ENCODE measurements at places on chromosomes 5 and 9.

DNA sequence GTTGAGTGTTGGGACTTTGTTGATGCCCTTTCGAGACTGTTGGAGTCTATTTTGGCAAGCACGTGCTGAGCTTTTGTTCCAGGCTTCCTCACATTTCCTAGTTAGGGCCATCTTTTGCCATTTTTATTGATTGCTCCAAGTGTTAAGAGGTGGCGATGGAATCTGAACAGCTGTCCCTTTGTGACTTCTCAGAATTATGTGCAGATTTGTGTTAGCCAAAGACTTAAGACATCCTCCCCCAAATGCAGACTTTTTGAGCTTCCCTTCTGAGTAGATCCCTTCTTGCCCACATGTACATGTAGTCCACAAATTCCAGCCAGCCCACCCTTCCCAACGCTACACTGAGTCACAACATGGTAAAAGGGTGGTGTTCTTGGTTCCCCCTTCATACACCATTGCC is 59.2 kb downstream of the SPIN1 start:
- no peak for DNase-seq

- no peak for DNase-seq
Observed at GRCh38 chr9:105187781-105188180, 56.7 kb upstream of the SLC44A1 start.

GRCh38 chr9:121550569-121551512 is 51.2 kb upstream of the GGTA1 start:
- DNase-seq, result peak; percentile 94

DNA sequence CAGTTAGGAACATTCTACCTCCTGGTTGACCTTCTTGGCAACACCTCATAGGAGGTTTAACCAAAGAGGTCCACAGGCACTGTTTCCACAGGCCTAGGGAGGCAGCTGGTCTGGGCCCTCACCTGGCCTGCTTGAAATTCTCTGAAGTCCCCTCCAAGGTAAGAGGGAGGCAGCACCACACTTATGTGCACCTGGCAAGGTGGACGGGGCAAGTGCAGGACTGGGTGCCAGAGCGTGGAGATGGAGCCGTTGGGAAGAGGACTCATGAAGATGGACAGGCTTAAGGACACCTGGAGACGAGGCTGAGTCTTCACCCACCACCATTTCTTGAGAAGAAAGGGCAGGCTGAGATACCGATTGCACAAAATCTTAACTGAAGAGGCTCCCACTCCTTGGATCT is 6.6 kb upstream of the BARHL1 start:
- no peak for DNase-seq

GRCh38 chr5:6731465-6732237 is 18.4 kb downstream of the TENT4A start:
- no peak for DNase-seq

DNA sequence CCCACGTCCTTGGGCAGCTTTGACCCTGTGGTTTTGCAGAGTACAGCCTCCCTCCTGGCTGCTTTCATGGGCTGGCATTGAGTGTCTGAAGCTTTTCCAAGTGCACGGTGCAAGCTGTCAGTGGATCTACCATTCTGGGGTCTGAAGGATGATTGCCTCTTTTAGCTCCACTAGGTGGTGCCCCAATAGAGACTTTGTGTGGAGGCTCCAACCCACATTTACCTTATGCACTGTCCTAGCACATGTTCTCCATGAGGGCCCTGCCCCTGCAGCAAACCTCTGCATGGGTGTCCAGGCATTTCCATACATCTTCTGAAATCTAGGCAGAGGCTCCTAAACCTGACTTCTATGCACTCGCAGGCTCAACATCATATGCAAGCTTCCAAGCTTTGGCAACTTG is 644.2 kb upstream of the CDH9 start:
- no peak for DNase-seq

GRCh38 chr9:21995666-21996398 is 1.2 kb downstream of the CDKN2B-AS1 start:
- DNase-seq, result no peak

DNA sequence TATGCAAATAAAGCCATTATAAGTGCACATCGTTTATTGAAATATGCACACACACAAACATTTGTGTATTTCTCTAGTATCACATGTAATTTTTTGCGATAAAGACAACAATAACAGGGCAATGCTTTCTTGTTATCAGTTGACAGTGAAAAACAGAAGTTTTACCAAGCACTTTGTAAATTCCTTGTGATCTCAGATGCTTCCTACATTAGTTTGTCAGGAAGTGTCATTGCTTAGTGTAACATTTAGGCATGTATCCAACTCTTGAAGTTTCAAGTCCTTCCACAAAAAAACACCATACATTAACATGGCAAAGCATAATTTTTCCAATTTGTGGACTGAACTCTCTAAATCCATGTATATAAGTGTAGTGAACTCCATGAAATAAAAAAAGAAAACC is 46.4 kb downstream of the MOCS2 start:
- DNase-seq, result no peak

GRCh38 chr9:9478741-9479140 is 1134.1 kb downstream of the PTPRD start:
- no peak for DNase-seq

DNA sequence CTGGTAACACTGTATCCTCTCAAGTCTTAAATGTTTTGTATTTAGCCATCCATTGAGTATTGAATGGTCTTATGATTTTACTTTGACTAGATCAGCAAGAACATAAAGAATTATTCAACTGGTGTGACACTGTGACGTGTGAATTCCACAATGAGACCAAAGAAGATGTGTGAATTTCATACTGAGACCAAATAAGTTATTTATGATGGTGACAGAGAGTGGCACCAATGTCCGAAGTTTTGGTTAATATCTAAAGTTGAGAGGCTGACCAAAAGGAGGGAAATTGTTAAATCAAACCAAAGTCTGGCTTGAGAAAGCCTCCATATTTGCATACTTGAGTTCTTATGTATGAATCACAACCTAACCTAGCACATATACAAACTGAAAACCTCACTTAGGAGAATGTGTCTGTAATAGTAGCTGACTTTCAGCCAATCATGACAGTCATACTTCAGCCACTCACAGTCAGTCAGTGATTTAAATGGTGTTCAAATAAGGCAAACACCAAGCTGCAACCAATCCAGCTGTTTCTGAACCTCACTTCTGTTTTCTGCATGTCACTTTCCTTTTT is 31.5 kb upstream of the FAM170A start:
- DNase-seq, result no peak

DNA sequence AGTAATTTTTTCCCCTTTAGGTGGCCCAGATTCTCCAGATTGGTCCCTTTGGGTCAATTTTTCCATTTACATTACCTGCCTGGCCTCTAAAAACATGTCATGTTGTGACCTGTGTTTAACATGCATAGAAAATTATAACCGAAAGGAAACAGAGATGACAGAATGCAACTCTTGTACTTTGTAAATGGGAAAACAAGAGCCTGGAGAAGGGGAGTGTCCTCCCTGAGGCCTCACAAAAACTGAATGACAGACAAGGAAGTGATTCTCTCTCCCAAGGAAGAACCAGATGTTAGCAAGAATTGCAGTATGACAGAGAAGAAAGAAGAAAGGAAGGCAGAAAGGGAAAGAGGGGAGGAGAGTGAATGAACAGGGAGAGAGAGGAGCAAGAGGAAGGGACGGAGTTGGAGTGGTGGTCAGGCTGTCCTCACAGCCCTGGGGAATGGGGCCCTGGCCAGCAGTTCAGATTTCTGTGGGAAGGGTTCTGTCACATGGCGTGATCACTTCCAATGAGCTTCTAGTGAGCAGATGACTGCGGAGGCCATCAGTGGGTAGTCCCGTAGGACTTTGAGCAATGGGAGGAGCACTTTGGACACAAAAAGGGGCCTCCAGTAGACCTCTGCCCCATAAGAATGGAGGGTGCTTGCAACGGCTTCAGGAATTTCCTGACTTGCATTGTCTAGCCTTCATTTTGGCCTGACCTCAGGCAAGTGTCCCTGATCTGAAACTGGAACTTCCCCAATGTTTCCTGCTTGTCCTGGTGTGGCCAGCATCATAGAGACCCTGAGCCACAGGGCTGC is 31.6 kb downstream of the ABLIM3 start:
- no peak for DNase-seq

DNA sequence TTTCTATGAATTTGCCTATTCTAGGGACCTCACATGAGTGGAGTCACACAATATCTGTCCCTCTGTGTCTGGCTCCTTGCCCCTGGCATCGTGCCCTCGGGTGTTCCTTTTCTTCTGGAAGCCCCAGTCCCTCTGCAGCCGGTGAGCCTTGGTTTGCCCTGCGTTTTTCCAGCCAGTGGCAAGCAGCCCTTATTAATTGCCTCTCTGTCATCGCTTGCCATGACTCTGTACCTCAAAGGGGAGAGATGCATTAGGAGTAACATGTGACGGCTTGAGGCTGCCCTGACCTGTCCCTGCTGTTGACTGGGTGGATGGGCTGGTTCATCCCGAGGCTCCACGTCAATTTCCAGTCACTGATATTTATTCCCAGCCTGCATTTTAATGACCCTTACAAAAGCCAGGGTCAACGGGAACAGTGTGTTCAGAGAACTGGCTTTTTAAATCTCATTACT is 87.3 kb downstream of the CFAP90 start:
- DNase-seq, result no peak

DNA sequence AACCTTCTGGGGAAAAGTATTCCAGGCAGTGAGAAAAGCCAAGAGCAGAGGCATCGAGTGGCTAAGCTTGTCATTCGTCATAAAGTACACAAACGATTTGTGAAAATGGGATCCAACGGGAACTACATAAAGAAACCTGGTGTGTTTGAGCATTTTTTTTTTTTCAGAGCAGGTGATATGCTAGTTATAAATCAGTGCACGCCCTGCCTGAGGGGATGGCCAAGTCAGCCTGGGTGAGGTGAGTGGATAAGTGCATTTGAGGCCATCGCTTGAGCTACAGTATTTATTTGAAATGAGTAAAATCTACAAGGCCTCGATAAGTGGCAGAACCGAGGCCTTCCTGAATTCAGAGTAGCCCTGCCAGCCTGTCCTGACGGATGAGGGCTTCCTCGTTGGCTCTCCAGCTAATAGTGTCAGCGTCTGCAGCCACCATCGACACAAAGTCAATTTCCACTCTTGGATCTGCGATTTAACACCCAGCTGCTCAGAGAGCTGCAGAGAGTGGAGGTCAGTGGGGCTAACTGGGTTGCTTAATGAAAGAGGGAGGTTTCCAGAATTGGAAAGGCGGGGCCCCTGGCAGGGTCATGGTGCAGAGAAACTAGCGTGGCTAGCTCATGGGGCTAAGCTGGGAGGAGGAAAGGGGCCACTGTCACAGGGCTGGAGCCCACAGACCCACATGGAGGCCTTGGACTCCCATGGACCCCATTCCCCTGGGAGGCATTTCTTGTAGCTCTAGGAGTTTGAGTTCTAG is 27.3 kb downstream of the PPARGC1B start:
- DNase-seq, result no peak

DNA sequence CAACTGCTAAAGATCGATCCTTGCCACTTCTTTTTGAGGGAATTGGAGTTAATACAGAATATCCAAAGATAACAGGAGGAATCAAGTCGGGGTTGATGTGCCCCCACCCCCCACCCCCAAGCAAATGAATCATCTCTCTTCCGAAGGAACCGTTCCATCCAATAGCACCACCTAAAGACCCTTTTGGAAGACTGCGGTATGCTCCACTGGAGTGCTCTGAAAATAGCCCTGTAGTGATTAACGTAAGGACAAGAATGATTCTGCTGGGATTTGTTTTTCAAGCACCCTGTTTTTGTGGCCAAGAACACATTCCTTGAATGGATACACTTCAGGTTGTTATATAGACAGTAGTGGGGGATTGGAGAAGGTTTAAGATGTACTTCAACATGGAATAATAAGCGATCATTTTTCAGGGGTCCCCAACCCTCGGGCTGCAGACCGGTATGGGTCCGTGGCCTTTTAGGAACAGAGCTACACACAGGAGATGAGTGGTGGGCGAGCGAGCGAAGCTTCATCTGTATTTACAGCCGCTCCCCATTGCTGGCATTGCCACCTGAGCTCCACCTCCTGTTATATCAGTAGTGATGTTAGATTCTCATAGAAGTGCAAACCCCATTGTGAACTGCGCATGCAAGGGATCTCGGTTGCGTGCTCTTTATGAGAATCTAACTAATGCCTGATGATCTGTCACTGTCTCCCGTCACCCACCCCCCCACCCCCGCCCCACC is 44.5 kb upstream of the TMEM252 start:
- no peak for DNase-seq

DNA sequence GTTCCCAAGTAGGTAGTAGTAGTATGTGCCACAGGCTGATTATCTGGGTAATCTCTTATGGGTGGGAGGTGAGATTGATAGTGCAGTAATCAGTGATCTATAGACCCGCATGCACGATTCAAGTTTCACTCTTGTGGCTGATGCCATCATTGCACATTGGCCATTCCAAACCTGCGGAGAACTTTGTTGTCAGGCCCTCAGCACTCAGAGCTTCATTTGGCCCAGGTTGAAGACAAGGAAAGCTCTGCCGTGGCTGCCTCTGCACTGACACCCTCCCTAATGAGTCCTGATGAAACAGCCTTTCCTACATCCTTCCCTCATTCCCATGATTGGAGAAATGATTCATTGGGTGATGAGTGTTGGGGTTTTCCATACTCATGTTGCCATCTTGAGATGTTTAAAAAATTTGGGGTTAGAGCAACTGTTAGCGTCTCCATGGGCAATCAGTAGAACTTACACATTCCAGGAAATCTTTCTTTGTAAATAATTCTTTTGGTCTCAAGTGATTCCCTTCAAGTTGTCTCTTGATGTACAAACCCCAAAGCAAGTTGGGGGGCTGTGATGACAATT is 22.9 kb downstream of the PROP1 start:
- DNase-seq, result no peak

- no peak for DNase-seq
Observed at GRCh38 chr5:123090661-123091297, 1.7 kb downstream of the PRDM6 start.

GRCh38 chr5:123906698-123907295 is 394.8 kb downstream of the CSNK1G3 start:
- no peak for DNase-seq

DNA sequence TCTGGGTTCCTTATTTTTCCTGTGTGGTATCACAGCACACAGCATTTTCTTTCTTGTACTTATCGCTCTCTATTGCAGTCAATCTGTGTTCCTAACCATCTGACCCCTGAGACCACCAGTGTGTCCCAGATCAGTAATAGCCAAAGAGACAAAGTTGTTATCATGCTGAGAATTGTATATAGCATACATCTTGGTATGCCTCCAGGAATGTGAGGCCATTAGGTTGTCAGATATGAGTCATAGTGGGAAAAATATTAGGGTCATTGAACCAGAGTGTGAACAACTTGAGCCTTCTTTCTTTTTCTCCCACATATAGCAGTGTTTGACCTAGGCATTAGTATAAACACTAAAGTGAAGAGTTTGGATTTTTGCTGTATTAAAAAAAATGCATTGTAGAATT is 106.3 kb downstream of the NDUFAF2 start:
- no peak for DNase-seq

DNA sequence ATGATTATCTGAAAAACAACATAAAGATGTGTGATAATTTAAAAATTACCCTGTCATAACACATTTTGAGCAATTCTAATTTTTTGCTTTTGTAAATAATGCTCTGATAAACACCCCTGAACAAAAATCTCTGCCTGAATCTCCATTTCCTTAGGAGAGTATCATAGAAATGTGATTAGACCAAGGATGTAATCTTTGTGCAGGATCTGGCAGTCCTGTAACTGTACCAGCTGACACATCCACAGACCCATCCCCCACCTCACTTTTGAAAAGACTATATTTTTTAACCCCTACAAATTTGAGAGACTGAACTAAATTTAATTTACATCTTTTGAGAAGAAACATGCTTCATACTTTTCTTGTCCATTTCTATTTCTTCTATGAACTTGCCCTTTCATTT is 101.7 kb downstream of the GNAQ start:
- no peak for DNase-seq

- no peak for DNase-seq
Observed at GRCh38 chr5:56350597-56351170, 117.6 kb upstream of the ANKRD55 start.

GRCh38 chr9:136109351-136110081 is 9.2 kb downstream of the TMEM250 start:
- peak; percentile 48 for DNase-seq
